Activated CD4-positive, alpha-beta T cell treated with anti-CD3 and anti-CD28 coated beads, Interleukin-2, amount 10 ng/mL, durations not matched to agents 7 days and 5 days (primary cell): ENCODE measurements at places on chromosomes 3 and 15.

- DNase-seq, result no peak
Observed at GRCh38 chr15:67196672-67197363, 57.6 kb downstream of the AAGAB start.

DNA sequence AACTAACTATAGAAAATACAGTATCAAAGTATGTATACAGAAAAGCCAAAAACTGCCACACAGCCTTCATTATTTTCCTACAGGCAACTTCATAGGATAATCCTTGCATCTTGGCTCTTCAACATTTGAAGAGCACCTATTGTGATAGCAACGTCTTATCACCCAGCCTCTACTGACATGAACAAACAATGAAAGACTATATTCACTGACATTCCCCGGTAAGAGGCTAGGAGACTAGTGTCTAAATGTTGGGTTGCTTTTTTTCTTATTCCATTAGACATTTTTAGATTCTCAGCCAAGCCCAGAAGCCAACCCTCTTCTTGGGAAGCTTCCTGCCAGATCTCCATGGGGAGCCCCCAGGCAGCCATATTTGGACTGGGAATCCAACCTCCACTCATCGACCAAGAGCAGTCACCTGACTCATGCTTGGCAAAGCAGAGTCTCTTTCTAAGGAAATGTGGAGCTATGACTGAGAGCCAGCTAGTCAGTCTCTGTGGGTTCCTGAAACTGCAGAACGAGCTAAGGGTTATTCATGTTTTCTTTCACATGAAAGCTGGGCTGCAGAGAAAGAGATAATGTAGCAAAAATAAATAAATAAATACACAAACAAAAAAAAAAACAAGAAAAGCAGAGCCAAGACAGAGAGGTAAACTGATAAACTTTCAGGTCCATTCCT lies 227.5 kb downstream of the MAGI1 start:
- no peak for DNase-seq

DNA sequence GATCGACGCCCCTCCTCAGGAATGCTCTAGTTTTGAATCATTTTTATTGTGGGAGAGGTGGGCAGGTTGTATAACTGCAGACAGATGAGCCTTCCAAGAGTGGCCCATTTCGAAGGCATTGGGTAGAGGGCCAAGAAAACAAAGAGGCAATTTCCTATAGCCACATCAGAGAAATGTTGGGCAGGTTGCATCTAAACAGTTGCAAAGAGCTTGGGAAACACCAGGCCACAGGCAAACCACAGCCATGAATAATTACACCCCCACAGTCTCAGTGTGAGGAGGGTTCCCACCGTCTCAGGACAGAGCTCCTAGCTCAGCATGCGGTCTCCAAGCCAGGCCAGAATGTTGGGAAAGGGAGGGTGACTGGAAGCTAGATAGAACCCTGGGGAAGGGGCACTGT lies 257.3 kb downstream of the ABHD5 start:
- DNase-seq, result no peak

- DNase-seq, result no peak
Observed at GRCh38 chr15:36544518-36545466, 34.6 kb upstream of the CDIN1 start.

- no peak for DNase-seq
Observed at GRCh38 chr15:64928626-64929220, 17.0 kb downstream of the ANKDD1A start.

- DNase-seq, result no peak
Observed at GRCh38 chr3:102470066-102470465, 35.3 kb downstream of the ZPLD1 start.

GRCh38 chr3:185976977-185977678 lies 39.3 kb upstream of the TRA2B start:
- peak; percentile 83 for DNase-seq

DNA sequence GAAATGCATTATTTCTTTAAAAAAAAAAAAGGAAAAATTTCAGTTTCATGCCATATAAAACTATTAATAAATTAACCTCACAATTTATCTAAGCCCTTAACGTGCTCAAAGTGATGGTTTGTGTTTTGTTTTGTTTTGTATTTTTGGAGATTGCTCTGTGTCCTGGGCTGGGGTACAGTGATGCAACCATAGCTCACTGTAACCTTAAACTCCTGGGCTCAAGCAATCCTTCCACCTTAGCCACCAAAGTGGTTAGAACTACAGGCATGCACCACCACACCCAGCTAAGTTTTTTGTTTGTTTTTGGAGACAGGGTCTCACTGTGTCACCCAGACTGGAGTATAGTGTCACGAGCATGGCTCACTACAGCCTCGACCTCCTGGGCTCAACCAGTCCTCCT lies 180.7 kb downstream of the UBE2E2 start:
- no peak for DNase-seq

DNA sequence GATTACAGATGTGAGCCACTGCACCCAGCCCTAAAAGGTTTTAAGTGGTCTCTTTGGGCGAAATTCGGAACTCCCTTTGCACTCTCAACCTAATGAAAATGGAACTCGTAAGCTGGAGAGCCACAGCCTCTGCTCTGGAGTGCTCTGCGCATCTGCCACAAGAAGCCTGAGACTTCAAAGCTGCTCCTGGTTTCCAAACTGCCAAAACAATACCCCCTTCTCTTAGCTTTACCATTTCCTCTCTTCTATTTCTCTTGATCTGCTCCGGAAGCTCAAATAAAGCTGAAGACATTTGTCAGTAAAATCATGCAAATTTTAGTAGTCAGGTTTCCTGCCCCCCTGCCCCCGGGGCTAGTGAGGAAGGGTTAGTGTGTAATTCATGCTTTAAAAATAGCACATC lies 312.7 kb downstream of the MFSD1 start:
- no peak for DNase-seq

DNA sequence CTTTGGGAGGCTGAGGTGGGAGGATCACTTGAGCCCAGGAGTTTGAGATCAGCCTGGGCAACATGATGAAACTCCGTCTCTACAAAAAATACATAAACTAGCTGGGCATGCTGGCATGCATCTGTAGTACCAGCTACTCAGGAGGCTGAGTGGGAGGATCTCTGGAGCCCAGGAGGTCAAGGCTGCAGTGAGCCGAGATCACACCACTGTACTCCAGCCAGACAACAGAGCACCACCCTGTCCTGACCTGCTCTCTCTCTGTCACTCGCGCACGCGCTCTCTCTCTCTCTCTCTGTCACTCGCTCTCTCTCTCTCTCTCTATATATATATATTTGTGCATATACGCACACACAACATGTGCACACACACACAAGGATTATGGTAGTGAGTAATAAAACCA lies 61.8 kb downstream of the IL16 start:
- no peak for DNase-seq

GRCh38 chr15:63274427-63274826 lies 3.0 kb upstream of the APH1B start:
- DNase-seq, result peak; percentile 21

DNA sequence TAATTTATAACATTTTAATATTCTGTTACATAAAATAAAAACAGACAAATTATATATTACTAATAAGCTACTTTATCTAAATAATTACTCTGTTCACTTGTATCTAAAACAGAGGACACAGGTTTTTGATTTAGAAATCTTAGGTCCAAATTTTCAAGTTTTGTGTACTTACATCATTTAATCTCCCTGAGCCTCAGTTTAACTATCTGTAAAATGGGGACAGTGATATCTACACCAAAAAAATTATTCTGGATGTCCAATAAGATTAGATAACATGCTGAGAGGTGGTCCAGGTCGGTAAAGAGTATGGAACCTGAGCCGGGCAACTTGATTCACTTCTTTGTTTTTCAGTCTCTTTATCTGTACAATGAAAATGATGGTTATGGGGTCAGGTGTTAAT lies 263.8 kb upstream of the CDIN1 start:
- DNase-seq, result no peak

DNA sequence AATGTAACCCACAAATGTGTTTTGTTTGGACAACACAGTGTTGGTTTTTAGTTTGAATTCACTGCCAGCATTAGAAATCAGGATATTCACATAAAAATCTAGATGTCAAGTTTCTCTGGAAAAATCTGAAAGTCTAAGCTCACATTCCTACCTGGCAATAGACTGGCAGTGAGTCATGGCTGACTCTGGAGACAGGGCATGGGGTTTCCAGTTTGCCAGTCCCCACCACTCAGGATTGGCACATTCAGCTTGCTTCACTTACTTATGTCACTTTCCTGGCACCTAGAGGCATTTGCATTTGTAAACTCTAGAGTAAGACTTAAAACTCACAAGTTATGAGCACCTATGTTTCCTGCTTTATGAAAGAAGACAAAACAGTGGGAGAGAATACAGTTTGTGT lies 19.1 kb upstream of the SEC61A1 start:
- no peak for DNase-seq

- no peak for DNase-seq
Observed at GRCh38 chr3:43949594-43949993, 258.9 kb downstream of the ABHD5 start.

GRCh38 chr3:48439820-48440589 lies at the start of the genes CCDC51 and TMA7:
TSS of gene CCDC51 (minus strand) at chr3:48440119. CDS start at chr3:48435128, 4,991 bp downstream.
TSS of gene TMA7 (plus strand) at chr3:48440257. CDS start at chr3:48440297, 40 bp downstream.
- peak; percentile 100 for DNase-seq

DNA sequence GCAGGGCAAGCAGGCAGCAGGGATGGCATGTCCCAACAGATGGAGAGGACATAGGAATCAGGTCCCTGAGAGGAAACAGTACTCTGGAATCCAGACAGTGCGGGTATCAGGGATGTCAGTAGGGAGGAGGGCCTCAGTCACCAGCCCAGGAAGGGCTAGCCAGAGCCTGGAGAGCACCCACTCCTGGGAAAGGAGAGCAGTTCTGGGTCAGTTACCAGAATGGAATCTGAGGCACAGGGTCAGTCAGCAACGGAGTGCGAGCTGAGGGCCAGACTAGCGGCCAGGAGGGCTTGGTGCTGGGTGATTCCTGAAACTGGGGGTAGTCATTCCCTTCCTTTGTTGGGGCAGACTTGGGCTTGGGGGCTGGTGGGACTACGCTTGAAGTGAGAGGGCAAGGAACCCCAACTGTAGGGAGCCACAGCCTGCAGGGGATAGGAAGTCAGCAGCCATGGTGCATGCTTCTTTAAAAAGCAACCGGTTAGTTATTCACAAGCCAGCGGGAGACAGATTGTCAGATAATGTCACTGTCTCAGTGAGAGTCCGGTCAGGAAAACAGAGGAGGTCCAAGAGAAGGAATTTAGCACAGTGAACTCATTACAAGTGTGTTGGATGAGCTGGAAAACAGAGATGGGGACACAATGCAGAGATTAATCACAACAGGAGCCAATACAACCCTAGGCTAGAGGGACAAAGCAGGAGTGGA lies 27.9 kb downstream of the PLA1A start:
- no peak for DNase-seq

- DNase-seq, result no peak
Observed at GRCh38 chr3:64143409-64144130, 81.7 kb downstream of the PRICKLE2 start.

- no peak for DNase-seq
Observed at GRCh38 chr3:184126006-184126405, 9.2 kb upstream of the EIF2B5 start.

GRCh38 chr3:27503526-27503925 lies 19.3 kb upstream of the SLC4A7 start:
- DNase-seq, result no peak

- DNase-seq, result no peak
Observed at GRCh38 chr3:43884581-43884980, 193.8 kb downstream of the ABHD5 start.

DNA sequence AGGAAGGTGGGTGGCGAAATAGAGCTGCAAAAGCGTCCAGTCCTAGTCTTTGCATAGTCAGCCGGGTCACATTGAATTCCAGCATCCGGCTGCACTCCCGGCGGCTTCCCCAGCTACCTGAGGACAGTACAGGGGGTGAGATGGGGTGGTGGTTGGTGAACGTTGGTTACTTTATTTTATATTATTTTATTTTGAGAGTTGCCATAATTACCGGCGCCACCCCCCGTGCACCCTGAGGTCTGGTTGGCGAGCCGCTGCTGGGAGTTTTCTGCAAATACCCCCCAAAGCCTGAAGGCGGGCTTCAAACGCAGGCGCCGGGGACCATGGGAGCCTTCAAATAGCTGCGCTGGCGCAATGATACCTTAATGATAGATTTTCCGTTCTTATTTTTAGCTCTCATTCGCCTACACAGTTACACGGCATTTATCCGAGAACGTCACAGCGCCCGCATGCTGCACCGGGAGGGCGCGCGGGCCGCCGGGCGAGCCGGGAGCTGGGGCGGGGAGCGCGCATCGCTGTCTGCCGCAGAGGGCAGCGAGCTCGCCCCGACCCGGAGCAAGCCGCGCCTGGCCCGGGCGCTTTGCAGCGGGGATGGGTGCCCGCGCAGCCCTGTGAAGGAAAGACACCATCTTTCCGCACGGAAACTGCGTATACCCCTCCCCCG lies 756 bp upstream of the RASGRF1 start:
- DNase-seq, result no peak

GRCh38 chr15:39609166-39609916 lies 28.5 kb downstream of the THBS1 start:
- DNase-seq, result no peak

GRCh38 chr3:25044762-25045710 lies 383.0 kb upstream of the RARB start:
- no peak for DNase-seq

DNA sequence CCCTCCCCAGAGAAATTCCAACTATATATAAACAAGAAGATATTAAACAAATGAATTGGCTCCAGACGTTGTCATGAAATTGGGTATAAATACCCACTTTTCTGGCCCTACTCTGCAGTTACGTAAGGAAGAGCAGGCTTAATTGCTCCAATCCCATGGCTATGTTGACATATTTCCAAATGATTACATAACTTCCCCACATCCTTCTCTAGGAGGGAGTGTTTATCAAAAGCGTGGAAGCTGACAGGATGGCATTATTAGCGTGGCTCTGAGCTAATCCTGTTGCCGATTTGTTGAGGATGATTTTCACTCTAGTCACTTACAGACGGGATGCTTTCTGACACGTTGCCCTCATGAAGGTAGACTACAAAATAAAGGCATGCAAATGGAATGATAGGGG lies 347.5 kb upstream of the TMCO5A start:
- no peak for DNase-seq

GRCh38 chr3:69058180-69058946 lies 6.2 kb upstream of the TMF1 start:
- DNase-seq, result peak; percentile 35

DNA sequence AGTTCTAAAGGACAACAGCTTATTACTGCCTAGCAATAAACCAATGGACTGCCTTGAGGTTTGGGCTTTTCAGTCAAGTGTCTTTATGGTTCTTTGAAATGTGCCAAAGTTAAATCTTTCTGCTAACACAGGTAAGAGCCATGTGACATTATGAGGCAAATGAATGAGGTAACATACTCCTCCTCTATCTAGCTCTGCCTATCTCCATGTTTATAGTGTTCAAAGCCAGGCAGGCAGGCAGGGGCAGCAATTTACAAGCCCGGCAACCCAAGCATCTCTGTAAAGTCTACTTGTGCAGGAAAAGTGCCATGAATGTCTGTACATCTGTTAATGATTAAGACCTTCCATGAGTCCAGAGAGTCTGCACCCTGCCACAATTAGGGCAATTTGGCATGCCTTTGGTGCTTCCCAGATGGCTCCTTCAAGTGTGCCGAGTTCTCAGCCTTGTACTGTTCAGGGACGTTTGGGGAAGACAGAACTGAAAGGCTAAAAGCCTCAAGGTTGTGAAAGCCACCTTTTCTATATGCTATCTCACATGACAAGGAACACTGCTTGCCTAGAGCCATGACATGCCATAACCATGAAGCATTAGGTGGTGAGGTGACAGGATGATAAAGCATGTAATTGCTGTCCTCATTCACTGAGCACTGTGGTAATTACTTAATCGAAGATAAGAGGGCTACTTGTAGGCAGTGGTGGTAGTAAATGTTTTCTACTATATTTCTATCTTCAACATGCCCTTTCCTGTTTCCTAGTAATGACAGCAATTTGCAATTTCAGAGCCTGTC lies 41.4 kb upstream of the EIF1B start:
- DNase-seq, result no peak

GRCh38 chr3:186930641-186931531 lies 560 bp downstream of the ST6GAL1 start:
- peak; percentile 81 for DNase-seq
